ENCODE measurements at places on chromosomes 2 and 18.

GRCh38 chr2:191912764-191913163, 65.9 kb upstream of the CAVIN2 start:
- DNase-seq, result no peak

DNA sequence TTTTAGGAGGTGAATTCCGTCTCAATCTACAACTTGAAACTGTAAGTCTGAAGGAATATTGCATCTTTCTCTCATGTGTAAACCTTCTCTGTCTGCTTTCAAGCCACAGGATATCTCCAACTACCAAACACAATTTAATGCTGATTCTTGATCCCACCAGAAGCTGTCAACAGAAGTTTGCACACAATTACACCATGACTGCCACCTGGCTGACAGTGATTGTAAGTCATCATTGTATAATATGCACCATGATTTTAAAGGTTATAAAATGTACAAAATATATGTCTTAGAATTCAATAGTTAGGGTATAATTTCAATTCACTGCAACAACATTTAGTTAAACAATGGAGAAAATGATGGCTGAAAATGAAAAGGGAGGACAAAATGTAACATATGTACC, 18.4 kb downstream of the PREPL start:
- no peak for DNase-seq

- DNase-seq, result no peak
Measured at GRCh38 chr18:73976433-73976832, 171.2 kb downstream of the FBXO15 start.

- DNase-seq, result no peak
Measured at GRCh38 chr2:43218155-43218701, 8.2 kb downstream of the ZFP36L2 start.

- DNase-seq, result no peak
Measured at GRCh38 chr2:208315081-208315788, 49.2 kb downstream of the PIKFYVE start.

- no peak for DNase-seq
Measured at GRCh38 chr2:26170795-26171194, 2.1 kb upstream of the GAREM2 start.

GRCh38 chr2:60565472-60565871, 12.0 kb upstream of the BCL11A start:
- DNase-seq, result no peak

DNA sequence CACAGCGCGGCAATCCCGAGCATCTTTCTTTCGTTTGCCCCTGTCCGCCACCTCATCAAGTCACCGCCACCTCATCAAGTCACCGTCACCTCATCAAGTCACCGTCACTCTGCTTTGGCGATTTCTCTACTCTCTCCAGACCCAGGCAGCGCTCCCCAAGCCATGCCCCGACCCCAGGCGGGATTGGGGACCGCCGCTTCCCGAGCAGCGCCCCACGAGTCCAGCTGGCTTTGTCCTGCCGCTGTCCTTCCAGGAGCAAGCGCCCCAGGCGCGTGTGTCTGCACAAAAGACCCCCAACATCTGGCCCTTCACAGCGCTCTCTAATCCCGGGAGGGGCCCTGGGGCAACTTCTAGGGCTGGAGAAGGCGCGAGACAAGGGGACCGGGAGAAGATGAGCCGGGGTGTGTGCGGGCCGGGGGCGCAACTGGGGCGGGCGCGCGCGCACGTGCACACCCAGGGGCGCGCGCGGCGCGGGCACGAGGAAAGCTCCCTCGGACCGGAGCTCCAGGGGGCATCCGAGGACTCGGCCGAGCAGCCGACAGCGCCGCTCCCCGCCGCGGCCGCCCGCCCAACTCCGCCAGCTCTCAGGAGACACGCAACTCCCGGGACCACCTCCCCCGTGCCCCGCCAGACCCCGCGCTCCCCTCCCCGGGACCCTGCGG, 633 bp upstream of the RNF152 start:
- no peak for DNase-seq

Measured in HS-27A (cell line).